ENCODE measurements at places on chromosomes 11 and 22.

DNA sequence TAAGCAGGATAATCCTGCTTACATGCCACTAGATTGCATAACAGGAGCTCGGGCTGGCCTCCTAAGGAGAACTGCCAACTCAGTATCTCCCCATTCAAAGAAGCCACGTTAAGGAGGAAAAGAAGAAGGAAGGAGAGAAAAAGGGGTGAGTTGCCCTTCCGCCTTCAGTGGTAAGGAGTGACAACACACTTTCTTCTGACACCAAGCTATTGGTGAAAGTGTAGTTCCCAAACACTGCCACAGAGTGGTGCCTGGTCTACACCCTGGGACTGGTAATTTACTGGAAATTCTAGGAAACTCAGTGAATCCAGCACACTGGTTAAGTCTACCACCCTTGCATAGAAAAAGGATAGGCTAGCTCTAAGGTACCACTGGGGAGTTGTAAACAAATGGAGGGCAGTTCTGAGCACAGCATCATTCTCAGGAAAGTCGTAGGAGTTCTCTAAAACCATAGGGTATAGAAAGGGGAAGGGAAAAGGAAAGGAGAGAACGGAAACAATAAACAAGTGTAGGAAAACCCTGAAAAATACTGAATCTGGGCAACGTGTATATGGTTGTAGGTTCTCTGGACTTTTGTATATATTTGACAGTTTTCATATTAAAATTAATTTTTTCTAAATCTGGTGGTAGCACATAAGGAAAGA is 58.2 kb downstream of the RRAS2 start:
- no peak for DNase-seq

- DNase-seq = no peak
These were observed 2.1 kb upstream of the CDKN1C start for GRCh38 chr11:2887515-2888195.

DNA sequence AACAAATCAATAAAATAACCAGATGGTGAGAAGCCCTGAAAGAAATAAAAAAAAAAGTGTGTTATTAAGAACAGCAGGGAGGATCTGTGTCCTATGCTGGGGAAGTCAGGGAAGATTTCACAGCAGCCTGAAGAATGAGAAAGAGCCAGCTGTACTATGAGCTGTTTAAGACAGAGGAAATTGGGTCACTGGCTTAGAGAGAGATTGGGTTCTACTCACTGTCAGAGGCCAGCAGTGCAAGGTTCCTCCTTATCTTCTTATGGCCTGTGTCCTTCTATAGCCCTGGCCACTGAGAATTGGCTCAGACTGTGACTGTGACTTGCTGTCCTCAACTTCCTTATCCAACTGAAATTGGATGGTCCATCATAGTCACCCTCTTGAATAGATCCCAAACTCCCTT is 54.8 kb upstream of the FDX1 start:
- DNase-seq = no peak

DNA sequence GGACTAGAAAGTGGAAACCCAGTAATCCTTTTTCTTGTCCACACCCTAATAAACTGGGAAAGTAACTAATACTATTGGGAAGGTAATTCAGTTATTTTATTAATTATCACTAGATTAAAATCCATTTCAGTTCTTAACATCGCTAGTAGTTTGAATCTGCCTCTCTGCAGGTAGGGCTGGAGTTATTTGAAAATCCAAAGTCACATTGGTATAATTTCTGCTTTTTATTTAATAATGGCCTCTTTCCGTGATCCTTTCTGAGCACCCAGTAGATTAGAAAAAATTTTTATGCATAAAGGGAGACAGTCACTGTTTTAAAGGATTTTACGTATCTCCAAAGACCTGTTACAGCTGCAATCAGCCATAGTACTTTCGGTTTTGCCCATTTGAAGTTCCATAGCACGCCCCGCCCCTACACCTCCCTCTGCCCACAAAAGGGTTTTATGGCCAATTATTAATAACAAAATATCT is 605 bp upstream of the COPB1 start:
- DNase-seq = peak; percentile 34

- DNase-seq = no peak
These were observed 1084.9 kb downstream of the BRD1 start for GRCh38 chr22:48742556-48743343.

GRCh38 chr11:30488304-30488998 is 97.7 kb downstream of the MPPED2 start:
- DNase-seq = no peak

GRCh38 chr11:78657441-78657840 is 82.8 kb upstream of the NARS2 start:
- no peak for DNase-seq

All from stimulated activated CD8-positive, alpha-beta memory T cell treated with anti-CD3 and anti-CD28 coated beads, Interleukin-2, amount 100 ng/mL, for 48 hours (primary cell).